Mucosa of gallbladder (tissue), 1 donor: ENCODE measurements at places on chromosomes 5 and 9. TPM values are rescaled to one million over a fixed set of nuclear protein-coding genes. Genes with fewer than 3 reads are reported as not detected.
A peak's percentile ranks its signal among the peaks of the same experiment; 100 is the strongest.

FAM78A gene
- total RNA-seq, result 7.5 TPM

GRCh38 chr5:167725264-167725663 is 566.2 kb upstream of the WWC1 start:
- DNase-seq, result no peak

F2RL2 gene
- total RNA-seq, result 1.9 TPM

- peak; percentile 21 for DNase-seq
Observed at GRCh38 chr5:21154526-21154925, 1166.5 kb upstream of the CDH18 start.

- DNase-seq, result no peak
Observed at GRCh38 chr5:124572971-124573370, 173.5 kb downstream of the ZNF608 start.

DNA sequence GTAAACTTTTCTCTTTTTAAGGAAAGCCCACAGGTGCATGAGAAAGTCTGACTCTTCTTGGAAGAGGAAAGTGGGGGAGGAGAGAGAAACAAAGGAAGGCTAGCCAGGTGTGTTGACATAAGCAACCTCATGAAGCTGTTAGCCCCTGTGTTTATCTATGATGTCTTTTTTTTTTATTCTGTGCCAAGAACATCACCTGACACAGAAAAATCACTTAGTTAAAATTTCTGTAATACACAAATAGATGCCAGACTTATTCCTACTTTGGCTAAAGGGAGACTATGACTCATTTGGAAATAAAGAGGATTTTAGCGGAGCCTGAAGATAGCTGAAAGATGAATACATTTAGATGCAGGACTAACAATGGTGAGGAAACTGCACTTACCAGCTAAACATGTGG is 58.3 kb downstream of the BAAT start:
- peak; percentile 52 for DNase-seq

PDZD2 gene
- 2.7 TPM for total RNA-seq

DNA sequence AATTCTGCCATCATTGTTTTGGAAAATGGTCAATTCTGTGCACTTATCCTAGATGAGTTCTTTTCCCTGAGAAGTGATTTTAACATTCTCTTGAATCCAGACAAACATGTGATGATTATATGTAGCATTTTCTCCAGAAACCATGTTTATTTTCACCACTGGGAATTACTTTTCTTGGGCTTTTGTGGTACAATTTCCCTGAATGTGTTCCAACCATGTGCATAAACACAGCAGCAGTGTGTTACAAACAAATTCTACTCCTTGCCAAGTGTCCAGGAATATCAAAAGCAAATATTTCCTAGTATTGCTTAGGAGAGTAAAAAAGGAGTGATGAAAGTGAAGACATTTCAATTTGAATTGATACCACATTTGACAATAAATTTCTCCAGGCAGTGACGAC is 50.4 kb downstream of the NXNL2 start:
- DNase-seq, result no peak

PCDHB11 gene
- 8.5 TPM for total RNA-seq
